ENCODE measurements at places on chromosomes 12 and 14.

DNA sequence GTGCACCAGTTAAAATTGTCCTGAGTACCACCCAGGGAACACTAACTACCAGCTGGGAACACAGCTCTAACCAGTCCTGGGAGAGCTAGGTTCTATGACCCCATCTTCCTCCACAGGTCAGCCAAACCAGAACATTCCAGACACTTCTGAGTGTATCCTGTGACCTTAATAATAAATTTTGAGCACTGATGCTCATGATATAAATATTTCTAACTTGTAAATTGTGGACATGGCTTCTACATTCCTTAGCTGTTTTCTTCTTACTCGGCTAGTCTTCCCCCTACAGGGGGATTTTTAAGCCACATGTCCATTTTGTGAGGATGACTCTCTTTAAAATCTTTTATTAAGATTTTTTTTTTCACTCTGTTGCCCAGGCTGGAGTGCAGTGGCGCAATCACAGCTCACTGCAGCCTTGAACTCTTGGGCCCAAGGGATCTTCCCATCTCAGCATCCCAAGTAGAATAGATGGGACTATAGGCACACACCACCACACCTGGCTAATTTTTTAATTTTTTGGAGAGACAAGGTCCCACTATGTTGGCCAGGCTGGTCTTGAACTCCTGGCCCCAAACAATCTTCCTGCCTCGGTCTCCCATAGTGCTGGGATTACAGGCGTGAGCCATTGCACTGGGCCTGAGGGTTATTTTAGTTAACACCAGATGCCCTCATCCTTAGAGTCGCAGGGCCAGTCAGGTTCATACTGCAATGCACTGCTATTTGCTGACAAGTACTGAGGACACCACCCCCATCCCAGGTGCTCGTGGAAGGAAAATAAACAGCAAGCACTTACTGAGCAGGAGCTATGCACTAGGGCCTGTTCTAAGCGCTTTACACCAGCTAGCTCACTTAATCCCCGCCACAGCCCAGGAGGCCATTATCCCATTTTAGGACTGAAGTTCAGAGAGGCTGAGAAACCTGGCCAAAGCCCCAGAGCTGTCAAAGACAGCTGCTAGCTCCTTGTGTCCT, 142.6 kb upstream of the NCOR2 start:
- no peak for DNase-seq

DNA sequence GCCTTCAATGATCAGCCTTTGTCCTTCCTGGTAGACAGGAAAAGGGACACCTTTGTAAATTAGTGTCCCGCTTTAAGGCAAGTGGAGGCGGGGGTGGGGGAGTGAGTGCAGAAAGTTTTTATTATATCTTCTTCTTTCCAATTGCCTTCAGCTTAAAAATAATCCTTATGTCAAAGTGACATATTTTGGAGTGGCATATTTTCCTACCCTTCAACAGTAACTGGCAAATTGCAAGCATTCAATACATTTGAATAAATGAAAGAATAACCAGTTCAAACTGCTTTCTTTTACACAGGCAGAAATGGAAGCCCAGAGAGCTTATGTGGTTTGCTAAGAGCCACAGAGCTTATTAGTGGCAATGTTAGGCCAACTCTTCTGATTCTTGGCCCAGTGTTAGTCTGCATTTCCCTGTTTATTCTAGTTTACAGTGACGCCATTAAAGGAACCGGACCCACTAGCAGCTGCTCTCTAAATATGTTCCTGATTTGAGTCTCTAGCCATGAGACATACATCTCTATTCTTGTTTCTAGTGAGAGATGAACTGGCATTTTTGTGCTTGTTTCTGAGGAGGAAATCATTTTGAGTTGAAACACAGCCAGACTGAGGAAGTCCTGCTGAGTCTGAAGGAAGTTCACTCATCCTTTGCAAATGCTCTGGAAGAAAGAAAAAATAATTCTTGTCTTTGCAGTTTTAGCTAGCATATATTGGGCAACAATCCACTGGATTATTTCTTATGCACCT, 468.7 kb downstream of the NOVA1 start:
- DNase-seq, result no peak

DNA sequence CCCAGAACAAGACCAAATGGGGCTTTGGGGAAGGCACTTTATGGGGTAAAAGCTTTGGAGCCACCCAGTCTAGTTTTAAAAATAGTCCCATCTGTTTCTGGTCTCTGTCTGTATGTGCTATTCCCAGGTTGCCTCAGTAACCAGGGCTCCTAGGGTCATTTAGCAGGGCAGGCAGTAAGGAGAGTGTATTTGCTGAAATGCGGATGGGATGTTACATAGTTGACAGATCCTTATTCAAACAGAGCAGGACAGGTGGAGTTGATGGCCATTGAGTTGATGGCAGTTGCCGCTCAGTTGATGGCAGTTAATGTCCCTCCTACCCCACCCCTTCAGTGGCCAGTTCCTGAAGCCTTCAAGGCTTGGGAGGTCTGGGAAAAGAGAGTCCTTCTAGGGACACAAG, 4.6 kb downstream of the ZC3H10 start:
- no peak for DNase-seq

DNA sequence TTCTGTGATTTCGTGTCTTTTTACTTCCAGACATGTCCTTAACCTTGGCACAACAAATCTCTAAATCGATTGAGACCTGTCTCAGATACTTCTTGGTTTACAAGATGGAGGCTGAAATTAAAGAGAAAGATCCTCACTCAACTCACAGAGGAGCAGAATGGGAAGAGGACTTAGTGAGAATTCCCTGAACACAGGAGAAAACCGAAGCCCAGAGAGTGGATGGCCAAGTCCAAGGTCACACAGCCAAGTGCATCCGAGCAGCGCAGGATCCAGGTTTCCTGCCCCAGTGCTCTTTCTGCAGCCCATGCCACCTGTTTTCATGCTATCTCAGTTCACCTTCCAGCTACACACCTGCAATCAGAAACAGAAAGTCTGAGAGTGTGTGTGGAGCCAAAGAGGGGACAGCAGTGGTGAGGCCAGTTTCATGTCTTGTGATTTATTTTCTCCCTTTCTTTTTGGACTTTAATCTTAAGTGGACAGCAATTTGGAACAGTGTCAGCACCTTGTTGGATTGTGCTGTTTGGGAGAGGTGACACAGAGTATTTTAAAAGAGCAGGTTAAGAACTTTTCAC, 22.9 kb upstream of the TCL1B start:
- no peak for DNase-seq

DNA sequence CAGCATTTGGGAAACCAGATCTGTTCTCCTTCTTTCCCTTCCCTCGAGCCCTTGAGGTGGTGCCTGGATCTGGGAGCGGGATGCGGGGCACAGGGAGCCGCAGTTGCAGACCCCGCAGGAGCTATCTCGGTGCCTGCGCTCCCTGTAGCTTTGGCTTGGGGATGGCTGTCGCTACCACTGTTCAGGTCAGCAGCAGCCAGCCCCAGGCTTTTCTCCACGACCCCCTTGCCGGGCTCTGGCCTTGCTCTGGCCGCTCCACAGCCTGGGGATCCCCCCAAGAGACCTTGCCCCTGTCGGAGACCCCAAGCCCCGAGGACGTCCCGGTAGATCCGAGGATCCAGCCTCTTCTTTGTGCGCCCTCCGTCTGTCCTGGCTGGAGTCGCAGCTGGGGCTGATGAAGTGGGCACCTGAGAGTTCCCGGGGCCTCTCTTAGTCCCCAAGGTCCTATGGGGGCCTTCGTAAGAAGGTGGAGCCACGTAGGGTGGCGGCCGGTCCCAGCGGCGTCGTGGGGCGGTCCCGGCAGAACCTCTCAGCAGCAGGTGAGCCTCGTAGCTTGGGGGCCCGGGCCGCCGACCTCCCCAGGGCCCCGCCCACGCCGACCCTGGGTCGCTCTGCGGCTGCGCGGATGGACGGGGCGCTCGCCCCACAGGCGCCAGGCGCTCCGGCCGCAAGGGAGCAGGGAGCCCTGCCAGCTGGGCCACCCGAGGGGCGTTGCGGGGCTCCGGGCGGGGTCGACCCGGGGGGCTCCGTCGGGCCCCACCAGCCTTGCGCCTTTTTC, 1.3 kb downstream of the DDN start:
- no peak for DNase-seq

DNA sequence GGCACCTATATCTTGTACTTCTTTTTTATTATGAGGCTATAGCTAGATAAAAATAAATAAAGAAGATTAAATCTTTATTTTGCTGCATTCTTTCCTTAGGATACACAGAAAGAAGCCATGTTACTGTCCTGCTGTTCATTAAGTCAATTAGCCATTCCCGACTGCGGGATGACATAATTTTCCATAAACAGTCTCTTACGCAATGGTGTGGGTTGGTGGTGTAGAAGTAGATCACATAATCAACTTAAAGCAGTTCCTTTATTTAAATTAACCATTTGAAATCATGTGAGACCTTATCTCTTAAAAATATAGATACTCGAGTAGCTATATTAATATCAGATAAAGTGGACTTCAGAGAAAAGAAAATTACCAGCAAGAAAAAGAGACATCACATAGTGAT, 40.2 kb downstream of the TAOK3 start:
- no peak for DNase-seq

GRCh38 chr14:52304248-52304904, 9.7 kb upstream of the PTGER2 start:
- DNase-seq, result no peak

DNA sequence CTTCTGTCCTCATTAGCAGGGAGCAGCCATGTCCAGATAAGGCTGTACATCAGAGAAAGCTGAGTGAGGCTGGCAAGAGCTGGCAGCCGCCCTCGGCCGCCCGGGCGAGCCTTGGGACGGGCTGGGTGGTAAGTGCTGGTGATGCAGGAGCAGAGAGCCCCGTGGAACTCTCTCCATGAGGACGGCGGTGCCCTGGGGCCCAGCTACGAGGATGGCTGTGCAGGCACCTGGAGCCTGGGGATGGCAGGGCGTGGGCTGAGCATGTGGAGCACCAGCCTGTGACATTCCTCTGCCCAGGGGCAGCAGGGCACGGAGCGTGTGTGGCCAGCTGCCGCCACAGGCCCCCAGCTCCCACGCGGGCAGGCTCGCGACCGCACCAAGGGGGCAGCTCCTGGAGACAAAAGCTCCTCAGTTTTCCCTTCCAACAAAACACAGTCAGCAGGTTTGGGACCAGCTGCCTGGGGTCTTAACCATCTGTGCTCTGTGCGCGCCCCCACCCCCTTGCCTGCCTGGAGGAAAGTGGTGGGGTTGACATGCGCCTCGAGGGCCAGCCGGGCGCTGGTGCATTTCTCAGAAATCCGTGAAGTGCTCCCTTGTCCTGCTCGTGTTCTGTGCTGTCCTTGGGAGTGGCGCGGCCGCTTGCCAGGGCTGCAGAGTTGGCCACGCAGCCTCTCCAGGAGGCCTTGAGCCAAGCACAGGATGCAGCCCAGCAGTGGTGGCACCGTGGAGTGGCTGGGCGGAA, 21.4 kb downstream of the PACS2 start:
- DNase-seq, result no peak

DNA sequence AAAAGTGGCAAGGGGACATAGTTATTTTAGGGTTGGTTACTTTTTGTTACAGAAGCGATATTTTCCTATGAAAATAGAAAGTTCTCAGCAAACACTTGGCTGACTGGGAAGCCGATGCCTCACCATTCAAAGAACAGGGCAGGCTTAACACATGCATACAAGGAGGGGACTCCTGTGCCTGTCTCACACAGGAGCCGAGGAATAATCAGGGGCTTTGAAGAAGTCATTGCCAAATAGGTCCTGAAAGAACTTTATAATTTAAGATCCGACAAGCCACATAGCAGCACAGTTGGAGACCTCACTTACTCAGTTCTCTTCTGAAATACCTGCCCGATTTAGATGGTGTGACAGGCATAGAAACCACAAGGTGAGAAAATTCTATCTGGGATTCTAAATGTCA, 389.8 kb downstream of the EMP1 start:
- no peak for DNase-seq

GRCh38 chr14:22466491-22466890, 122.5 kb downstream of the DAD1 start:
- DNase-seq, result no peak

DNA sequence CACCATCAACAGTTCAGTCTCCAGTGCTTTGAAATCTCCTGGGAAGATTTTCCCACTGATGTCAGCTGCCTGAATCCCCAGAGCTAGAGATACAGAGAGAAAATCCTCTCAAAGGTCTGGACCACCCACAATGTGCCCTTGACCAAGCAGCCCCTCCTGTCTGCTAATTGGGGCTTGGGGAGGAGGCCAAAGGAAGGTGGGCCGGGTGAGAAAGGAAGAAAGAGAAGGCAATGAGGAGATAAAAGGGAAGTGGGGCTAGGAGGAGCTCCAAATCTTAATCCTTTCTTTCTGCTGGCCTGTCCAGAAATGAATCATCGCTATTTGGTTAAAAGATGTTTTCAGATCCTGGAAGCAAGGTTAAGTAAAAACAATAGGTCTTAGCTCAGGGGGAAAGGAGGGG, 322.9 kb downstream of the BCL11B start:
- no peak for DNase-seq

All from stimulated activated CD8-positive, alpha-beta memory T cell treated with anti-CD3 and anti-CD28 coated beads, Interleukin-4, amount 100 ng/mL, for 4 hours (primary cell).